CD4-positive, alpha-beta T cell treated with Interleukin-2 at 100 ng/mL for 4 hours (primary cell): ENCODE measurements at places on chromosomes 3 and 15.

DNA sequence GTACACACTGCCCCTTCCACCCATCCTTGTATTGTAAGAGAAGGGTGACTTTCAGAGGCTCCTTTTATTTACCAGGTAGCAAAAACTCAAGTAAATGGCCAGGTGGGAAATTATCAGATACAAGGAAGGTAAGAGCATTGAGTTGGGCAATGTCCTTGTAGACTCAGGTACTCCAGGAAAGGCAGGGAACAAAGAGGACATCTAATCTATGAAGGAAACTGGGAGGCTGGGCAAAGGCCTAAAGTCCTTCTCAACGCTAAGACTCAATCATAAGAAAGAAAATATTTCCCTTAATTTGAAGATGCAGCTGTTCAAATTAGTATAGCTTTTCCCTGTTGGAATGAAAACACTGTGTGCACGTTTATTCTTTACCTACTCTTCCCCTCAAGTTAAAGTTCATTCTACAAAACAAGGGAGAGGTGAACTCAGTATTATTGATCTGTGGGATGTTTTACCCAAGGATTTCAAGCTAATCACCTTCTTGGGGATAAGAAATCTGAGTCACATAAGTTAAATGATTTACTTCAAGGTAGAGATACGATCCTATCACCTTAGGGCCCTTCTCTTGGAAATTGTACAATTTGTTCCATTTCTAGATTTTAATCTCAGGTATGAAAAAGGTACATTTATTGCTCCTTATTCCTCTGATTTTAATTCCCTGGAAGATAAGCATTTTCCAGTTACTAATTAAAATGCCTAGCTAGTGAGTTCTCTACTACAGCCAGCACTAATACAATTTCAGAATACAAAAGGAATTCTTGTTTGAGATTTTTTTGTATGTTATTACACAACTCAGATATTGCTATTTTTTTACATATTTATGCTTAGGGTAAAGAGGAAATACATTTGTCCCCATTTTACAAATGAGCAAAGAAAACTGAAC, 80.6 kb downstream of the PLD1 start:
- no peak for DNase-seq

- no peak for DNase-seq
These were observed 286.4 kb upstream of the BCHE start for GRCh38 chr3:166123576-166123975.

DNA sequence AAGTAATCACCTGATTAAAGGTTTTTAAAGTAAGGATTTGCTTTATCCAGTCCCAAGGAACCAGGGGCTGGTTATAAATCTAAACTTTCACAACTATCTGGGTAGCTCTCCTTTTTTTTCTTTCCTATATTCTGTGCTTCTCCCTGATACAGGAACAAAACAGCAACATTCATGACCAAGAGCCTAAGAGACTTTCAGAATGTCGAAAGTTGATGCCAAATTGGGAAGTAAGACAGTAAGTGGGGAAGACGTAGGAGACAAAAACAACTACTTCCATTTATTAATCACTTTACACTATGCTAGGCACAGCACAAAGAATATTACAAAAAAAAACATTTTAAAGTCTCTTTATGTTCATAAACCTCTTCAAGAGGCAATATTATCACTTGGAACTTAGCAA, 211.6 kb downstream of the MAGI1 start:
- DNase-seq: no peak

DNA sequence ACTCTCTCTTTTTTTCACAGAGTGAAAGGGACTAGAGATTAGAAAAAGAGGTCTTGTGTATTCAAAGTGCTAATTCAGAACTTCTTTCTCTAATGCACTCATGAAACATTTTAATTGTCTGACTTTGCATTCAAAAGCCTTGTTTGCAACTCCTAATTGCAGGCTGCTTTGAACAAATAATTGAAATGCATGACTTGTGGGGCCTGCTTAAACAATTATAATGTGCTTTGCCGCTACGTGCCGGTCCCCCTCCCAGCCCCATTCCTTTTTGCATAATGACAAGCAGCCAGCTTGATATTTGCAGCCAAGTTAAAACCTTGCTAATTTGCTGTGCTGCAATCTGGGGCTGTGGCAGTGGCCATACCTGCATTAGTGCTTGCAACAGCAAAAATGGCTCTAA, 114.5 kb downstream of the FOXB1 start:
- DNase-seq: no peak

GRCh38 chr15:58880320-58880719, 53.2 kb downstream of the SLTM start:
- no peak for DNase-seq

DNA sequence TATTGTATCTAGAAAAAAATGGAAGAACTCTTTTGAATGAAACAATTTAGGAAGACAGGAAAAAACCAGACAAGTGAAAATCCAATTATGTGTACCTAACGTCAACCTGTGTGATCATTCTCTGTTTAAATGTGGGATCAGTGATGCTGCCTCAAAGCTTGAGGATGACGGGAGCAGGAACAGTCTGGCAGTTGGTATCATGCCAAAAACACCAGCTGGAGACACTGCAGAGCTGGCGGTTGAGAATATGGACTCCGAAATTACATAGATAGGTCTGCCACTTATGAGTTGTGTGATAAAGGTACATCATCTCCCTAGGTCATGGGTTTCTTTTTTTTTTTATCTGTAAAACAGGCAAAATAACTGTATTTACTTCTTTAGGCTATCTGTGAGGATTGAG, 480.5 kb downstream of the CNTN4 start:
- no peak for DNase-seq

DNA sequence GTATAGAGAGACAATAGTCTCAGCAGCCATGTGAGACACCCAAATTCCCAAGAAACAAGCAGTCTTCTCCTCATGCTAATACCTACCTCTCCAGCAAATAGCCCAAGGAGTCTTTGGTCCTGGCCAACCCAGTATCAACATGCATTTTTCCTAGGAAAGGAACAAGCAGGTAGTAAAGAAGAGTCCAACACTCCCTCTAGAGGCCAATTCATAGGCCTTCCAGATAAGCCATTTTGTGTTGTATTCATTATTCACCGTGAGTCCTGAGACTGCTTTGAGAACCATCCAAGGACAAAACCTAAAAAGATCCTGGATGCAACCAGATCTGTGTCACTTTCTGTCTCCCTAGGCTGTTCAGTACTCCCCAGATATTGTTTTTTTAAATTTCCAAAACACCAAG, 63.6 kb upstream of the SNTN start:
- DNase-seq: no peak

- DNase-seq: no peak
These were observed 968 bp upstream of the TMEM266 start for GRCh38 chr15:76058714-76059319.
